Frontal cortex (tissue), 4 donors: ENCODE measurements at places on chromosomes 1 and 21.

DNA sequence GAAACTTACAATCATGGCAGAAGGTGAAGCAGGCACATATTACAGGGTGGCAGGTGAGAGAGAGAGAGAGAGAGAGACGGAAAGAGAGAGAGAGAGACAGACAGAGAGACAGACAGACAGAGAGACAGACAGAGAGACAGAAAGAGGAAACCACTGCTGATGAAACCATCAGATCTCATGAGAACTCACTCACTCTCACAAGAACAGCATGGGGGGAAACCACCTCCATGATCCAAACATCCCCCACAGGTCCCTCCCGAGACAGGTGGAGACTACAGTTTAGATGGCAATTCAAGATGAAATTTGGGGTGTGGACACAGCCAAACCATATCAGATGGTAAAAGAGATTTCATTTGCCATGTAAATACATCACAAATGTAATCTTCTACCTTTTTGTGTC is 708.1 kb downstream of the MRPL39 start:
- DNase-seq, result no peak

GRCh38 chr1:157117527-157118057 is 18.0 kb upstream of the ETV3L start:
- no peak for DNase-seq

- DNase-seq, result no peak
These were observed 654.9 kb upstream of the USP24 start for GRCh38 chr1:55870106-55870505.

GRCh38 chr1:156291226-156292061 is 4.0 kb downstream of the GLMP start:
- peak; percentile 59 for DNase-seq

GRCh38 chr1:234206651-234207284 is 166.5 kb upstream of the COA6 start:
- DNase-seq, result no peak

- no peak for DNase-seq
These were observed 3.4 kb upstream of the MYBPH start for GRCh38 chr1:203178821-203179666.

- no peak for DNase-seq
These were observed 29.1 kb downstream of the DNAJC11 start for GRCh38 chr1:6672558-6672957.

DNA sequence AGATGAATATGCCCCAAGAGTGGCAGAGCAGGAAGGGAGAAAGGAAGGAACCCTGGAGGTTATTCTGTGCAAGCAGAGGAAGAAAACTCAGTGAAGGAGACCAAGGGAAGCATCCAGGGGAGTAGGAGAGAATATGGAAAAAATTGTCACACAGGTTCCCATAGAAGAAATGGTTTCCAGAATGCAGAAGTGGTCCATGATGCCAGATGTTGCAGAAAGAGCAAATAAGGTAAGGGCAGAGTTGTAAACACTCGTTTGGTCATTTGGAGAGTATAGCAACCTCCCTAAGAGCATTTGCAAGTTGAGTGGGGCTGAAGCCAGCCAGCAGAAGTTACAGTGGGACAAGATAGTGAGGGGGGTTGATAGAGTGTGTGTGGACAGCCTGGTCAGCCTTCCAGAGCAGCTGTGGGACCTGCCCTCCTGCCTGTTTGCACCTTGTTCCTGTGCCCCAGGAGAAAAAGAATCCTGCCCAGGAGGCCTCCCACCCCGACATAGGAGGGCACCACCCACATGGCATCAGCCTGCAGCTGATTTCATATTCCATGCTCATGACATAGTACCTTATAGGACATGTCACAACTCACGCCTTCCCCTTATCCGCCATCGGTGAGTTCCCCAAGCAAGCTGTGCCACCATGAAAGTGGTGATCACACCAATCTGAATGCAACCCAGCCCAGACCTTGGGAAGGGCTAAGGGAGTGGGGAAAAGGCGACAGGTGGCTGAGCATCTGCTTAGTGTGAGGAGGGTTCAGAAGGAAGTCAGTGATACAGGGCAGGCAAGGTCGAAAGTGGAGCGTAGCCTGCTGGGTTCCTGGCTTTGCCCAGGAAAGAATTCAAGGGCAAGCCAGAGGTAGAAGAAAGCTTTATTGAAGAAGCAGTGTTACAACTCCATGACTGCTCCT is 8.2 kb upstream of the NEK2 start:
- DNase-seq, result no peak

GRCh38 chr1:16145030-16145661 is 10.7 kb downstream of the EPHA2 start:
- DNase-seq, result no peak

DNA sequence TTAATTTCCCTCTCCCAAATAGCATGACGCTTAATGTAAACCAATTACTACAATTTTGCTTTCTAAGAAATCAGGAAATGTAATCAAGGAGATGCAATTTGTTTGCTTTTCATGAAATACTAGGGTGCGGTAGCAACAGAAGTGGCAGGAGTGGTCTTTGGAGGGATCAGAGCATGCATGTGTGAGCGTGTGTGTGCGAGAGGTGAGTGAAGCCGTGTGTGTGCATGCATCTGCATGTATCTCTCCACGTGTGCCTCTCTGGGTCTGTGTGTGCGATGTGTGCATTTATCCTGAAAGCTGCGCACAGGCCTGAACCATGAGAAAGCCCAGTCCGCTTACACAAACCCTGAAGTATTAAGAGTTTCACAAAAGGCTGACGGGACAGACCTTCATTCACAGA is 249.8 kb upstream of the C1orf174 start:
- no peak for DNase-seq

GRCh38 chr1:230760360-230760827 is 13.2 kb downstream of the CAPN9 start:
- DNase-seq, result no peak

DNA sequence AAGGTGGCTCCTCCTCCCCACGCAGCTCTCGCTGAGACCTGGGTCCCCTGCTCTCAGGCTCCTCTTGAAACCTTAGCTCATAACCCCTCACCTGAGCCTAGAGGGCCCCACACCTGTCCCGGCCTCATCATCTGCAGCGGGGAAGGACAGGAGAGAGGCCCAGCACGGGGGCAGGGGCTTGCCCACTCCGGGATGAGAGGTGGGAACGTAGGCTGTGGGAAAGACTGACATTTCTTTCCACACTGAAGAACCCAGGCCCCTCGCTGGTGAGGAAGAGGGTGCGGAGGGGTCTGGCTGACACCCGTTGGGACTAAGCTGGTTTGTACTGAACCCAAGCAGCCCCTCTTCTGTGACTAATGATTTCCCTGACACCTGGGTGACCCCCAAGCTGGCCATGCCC is 14.0 kb upstream of the NES start:
- DNase-seq, result no peak
